ENCODE measurements at places on chromosomes 16 and 17.

GRCh38 chr17:37138571-37139120, 189.9 kb downstream of the AATF start:
- DNase-seq, result no peak

DNA sequence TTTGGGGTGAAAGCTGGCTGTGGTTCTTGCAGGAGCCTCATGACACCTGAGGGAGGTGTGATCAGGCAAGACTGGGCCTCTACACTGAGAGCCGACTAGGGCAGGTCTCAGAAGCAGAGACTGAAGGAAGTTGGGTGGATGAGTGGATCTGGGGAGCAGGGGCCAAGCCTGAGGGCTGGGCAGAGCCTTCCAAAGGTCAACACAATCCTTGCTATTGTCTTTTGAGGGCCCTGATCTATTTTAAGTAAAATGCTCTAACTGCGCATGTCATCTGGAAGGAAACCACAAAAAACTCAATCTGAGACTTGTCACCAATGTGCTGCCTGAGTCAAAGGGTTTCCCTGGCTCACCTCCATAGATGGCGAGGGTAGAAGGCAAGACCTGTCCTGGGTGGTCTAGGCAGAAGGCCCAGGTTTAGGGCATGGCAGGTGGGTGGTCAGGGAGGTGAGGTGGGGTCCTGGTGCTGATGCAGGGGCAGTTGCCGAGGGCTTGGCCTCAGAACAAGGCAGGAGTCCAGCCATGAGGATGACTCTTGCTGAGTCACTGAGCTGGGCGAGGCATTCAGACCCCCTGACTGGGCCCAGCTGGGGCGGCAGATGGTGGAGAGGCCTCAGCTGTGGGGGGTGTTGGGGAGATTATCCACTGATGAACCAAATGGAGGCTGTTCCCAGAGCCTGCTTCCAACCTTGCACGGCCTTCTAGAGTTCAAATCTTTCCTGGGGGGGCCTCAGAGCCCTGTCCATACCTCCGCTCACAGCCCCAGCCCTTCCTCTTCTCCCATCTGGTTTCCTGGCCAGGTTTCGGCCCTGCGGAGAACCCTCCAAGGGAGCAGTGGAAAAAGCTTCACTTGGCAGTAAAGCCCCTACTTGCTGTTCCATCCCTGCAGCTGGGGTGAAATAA, 5.1 kb downstream of the MVP start:
- no peak for DNase-seq

DNA sequence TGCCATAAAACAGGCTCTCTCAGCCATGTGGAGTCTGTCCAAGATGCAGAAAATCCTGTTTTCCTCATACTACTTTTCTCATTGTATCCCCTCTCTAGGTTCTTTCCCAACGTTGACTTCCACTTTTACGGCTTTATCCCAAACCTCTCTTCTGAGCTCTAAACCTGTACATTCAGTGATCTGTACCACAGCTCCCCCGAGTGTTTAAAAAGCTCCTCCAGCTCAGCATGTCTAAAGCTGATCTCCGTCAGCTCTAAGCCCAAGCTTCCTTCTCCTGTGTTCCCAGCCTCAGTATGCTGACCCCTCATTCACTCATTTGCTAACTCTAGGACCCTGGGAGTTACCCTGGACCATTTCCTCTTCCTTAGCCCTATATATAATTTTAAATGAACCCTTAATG, 144.6 kb downstream of the DNAH9 start:
- no peak for DNase-seq

DNA sequence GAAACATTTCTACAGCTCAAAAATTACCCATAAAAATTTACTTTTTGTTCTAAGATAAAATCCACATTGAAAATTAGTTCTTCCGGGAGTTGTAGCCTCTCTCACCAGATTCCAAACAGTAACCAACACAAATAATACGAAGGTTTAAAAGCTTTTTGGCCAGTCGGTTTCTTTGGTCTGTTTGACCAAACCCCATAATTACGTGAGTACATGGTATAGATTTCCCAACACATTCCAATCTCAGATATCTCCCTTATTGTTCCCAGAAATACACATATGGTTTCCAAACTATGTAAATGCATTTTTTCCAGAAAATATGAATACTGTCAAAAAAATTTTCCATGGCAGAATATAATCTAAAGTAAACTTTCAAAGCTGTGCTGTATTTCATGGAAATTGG, 722.0 kb downstream of the KCNJ2 start:
- no peak for DNase-seq
